ENCODE measurements at places on chromosomes 6 and 20. TPM values are rescaled to one million over a fixed set of nuclear protein-coding genes. Genes with fewer than 3 reads are reported as not detected.

GRCh38 chr6:42834056-42834455 is 45.4 kb upstream of the RPL7L1 start:
- H3K27me3 ChIP-seq, result no peaks in the 10 kb centered on the region
- no peak for DNase-seq
- H3K4me3 ChIP-seq, result no peak overlapping the region
- no peaks in the 10 kb centered on the region for H3K4me1 ChIP-seq
- no peak overlapping the region for H3K27ac ChIP-seq

DNA sequence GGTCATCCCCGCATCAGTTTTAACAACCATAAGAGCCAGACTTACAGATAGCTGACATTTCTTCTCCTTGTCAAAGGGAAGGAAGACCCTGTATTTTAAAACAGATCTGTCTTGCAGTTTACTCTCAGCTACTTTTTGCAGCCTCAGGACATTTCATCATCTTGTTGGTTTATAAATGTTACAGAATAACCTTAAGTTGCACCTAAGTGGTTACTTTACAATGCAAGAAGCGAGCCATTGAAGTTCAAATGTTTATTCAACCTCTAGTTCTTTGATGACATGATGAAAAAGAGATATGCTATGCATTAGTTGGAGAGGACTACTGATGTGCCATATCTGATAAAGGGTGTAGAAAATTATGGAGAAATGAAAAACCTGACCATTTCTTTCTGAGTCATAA is 187.9 kb upstream of the COL21A1 start:
- H3K27ac ChIP-seq, result no peak overlapping the region
- H3K4me1 ChIP-seq, result no peaks in the 10 kb centered on the region
- no peaks in the 10 kb centered on the region for H3K27me3 ChIP-seq
- no peak overlapping the region for H3K4me3 ChIP-seq
- H3K36me3 ChIP-seq, result no peaks in the 10 kb centered on the region

- H3K27ac ChIP-seq, result no peak overlapping the region
- H3K4me3 ChIP-seq, result no peak overlapping the region
- H3K36me3 ChIP-seq, result no peaks in the 10 kb centered on the region
- DNase-seq, result no peak
Measured at GRCh38 chr6:14365393-14365792, 247.8 kb downstream of the CD83 start.

DNA sequence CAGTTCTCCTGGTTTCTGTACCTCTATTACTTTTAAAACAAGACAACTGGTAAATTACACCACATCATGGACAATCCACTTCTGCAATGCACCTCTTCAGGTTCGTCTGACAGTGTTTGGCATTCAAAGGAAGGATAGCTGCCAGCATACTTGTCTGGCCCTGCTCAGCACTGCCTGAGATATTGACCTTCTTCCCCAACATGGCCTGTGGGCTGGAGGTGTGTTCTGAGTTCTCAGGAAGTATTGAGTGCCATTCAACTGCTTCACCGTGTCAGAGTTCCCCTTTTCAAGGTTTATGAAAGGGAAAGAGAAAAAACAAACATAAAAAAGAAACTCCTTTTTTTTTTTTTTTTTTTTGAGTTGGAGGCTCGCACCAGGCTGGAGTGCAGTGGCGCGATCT is 267.9 kb upstream of the SASH1 start:
- H3K27me3 ChIP-seq, result no peaks in the 10 kb centered on the region
- DNase-seq, result no peak
- no peak overlapping the region for H3K4me3 ChIP-seq
- H3K4me1 ChIP-seq, result no peaks in the 10 kb centered on the region
- no peak overlapping the region for H3K27ac ChIP-seq
- H3K36me3 ChIP-seq, result no peaks in the 10 kb centered on the region

DNA sequence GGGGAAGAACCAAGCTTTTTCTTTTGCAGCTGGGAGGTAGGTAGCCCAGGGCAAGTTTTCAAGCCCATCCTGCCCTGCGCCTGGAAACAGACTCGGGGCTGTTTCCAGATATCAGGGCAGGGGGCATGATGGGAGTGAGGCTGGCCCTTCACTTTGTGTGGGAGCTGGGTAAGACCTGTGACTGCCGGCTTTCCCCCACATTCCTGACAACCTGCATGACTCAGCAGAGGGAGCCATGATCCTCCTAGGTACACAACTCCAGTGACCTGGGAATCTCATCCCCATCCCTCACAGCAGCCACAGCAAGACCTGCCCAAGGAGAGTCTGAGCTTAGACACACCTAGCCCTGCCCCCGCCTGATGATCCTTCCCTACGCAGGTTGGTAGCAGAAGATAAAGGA is 280.8 kb downstream of the SOX4 start:
- no peaks in the 10 kb centered on the region for H3K27me3 ChIP-seq
- H3K4me1 ChIP-seq, result peaks cover 4% of the 10 kb centered on the region
- no peaks in the 10 kb centered on the region for H3K36me3 ChIP-seq
- no peak for DNase-seq
- no peak overlapping the region for H3K4me3 ChIP-seq

DNA sequence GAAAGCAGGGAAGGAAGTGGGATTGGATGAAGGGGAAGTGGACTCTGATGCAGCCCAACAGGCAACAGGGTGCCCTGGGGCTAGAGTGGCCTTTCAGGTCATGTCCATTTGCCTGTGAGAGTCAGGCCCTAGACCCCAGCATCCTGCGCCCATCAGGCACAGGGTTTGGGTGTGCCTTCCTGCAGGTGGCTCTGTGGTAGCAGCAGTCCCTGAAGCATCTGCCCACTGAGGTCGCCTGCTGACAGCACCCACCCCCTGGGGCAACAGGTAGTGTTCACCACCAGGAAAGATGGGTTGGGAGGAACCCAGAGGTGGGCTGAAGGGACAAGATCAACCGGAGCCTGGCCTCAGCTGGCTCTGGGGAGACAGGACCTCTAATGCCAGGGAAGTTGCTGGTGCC is 3.6 kb downstream of the PACSIN1 start:
- H3K27ac ChIP-seq, result no peak overlapping the region
- H3K36me3 ChIP-seq, result no peaks in the 10 kb centered on the region
- no peak for DNase-seq
- peaks cover 30% of the 10 kb centered on the region for H3K27me3 ChIP-seq
- H3K4me1 ChIP-seq, result peaks cover 5% of the 10 kb centered on the region

- H3K27ac ChIP-seq, result no peak overlapping the region
- H3K4me3 ChIP-seq, result no peak overlapping the region
- DNase-seq, result no peak
- no peaks in the 10 kb centered on the region for H3K36me3 ChIP-seq
Measured at GRCh38 chr6:118309337-118310093, 238.6 kb upstream of the PLN start.

- H3K36me3 ChIP-seq, result peaks cover 36% of the 10 kb centered on the region
- H3K4me3 ChIP-seq, result no peak overlapping the region
- H3K27me3 ChIP-seq, result no peaks in the 10 kb centered on the region
Measured at GRCh38 chr6:158058171-158058651, 76.5 kb downstream of the SYNJ2 start.

DNA sequence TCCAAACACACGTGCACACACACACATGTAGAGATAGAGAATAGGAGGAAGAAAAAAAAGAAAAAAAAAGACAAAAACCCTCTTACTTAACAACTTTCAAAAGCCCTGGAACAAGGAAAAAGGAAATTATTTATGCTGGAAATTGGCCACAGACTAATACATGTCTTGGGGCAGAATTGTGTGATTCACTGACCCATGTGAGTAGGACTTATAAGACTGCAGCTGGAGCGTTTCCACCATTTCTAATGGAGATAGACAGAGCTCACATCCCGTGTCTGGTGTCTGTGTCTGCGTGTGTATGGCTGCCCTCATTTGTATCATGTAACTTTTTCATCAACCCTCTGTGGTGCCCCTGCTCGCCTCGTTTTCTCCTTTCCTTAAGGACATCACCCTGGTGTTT is 99.8 kb upstream of the PDE10A start:
- no peaks in the 10 kb centered on the region for H3K4me1 ChIP-seq
- no peak for DNase-seq
- H3K27me3 ChIP-seq, result peaks cover 2% of the 10 kb centered on the region
- no peak overlapping the region for H3K27ac ChIP-seq

GRCh38 chr6:32972353-32973143 is 4.2 kb downstream of the BRD2 start:
- H3K27me3 ChIP-seq, result no peaks in the 10 kb centered on the region
- peak; percentile 61 for DNase-seq
- H3K36me3 ChIP-seq, result peaks cover 80% of the 10 kb centered on the region
- peak overlapping the region; percentile 98 for H3K27ac ChIP-seq

GRCh38 chr20:6074145-6074561 is 20.3 kb upstream of the LRRN4 start:
- no peaks in the 10 kb centered on the region for H3K36me3 ChIP-seq
- H3K4me3 ChIP-seq, result no peak overlapping the region
- no peak overlapping the region for H3K27ac ChIP-seq
- peaks cover 7% of the 10 kb centered on the region for H3K27me3 ChIP-seq
- DNase-seq, result no peak
- peaks cover 3% of the 10 kb centered on the region for H3K4me1 ChIP-seq

DNA sequence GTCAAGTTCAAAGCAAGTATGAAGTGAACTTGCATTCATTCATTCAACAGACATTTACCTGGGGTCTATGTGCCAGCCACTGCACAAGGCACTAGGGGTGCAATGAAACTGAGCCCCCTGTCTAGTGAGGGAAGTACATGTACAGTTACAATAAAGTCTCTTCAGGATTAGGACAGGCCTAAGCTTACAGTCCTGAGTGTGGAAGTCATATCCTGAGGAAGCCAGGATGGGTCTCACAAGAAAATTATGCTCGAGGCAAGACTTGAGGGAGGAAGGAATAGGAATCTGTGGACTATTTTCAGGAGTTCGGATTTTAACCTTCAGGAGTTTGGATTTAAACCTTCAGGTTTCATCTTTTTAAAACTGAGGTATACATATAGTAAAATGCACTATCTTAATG is 19.4 kb downstream of the TTI1 start:
- H3K36me3 ChIP-seq, result peaks cover 73% of the 10 kb centered on the region
- H3K4me3 ChIP-seq, result no peak overlapping the region
- no peak overlapping the region for H3K27ac ChIP-seq

DNA sequence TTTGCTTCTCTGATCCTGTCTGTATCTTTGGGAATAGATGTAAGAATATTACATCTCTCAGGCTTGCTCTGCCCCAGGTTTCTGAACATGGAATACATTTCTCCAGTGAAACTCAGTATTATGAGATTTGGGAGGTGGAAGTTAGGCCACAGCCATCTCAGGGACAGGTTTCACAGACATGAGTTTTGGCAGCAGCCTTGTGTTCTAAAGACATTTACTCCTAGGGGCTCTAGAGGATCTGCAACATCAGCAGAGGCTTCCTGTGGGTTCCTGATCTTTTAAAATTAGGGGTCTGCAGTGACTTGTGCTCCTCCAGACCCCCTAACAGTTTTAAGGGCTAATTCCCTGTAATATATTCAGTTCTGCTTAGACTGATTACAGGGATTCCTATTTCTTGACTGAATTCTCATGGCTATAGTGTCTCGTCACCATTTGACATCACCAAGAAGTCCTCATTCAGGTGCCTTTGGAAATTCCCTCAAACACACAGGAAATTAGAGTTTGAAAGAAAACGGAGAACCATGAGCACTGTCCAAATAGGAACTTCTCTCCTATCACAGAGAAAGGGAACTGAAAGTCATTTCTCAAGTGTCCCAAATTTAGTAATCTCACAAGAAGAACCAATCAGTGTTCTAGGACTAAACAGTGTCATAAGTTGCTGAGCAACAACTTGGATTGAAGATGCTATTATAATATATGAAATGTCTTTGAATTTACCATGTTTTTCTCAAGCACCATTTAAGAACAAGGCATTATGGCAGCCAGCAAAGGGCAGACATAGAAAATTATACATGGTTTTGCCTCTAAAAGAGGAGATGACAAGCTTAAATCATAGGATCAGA is 2.5 kb upstream of the HLA-DRA start:
- no peak overlapping the region for H3K4me3 ChIP-seq
- H3K36me3 ChIP-seq, result peaks cover 24% of the 10 kb centered on the region
- no peak overlapping the region for H3K27ac ChIP-seq
- H3K4me1 ChIP-seq, result peaks cover 45% of the 10 kb centered on the region

- peak overlapping the region; percentile 96 for H3K4me3 ChIP-seq
- peaks cover 43% of the 10 kb centered on the region for H3K4me1 ChIP-seq
- peak; percentile 59 for DNase-seq
Measured at GRCh38 chr20:297925-298775, 780 bp downstream of the ZCCHC3 start.

The MAFB gene
- total RNA-seq, result 0.33 TPM

The C2 gene
- total RNA-seq, result 1.0 TPM

The OPN5 gene
- not detected for total RNA-seq

The CLPSL1 gene
- total RNA-seq, result not detected

All from activated CD4-positive, alpha-beta memory T cell treated with anti-CD3 and anti-CD28 coated beads, Interleukin-2, amount 10 ng/mL, durations not matched to agents 7 days and 5 days (primary cell).